ENCODE measurements at places on chromosomes 4 and X.

DNA sequence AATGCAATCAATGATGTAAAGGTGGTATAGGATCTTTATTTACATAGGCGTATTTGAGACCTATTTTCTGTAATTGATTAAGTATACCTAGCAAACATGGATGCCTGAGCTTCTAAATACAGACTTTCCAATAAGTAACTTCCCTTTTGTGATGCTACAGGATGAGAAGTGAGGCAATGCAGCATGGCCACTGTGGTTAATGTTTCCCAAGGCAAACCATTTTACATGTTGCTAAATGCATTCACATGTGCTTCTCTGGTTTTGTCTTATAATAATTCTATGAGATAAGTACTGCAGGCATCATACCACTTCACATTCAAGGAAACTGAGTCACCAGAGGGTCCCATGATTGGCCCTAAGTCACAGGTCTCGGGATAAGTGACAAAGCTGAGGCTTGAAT, 35.7 kb upstream of the NKX3-2 start:
- DNase-seq: no peak

DNA sequence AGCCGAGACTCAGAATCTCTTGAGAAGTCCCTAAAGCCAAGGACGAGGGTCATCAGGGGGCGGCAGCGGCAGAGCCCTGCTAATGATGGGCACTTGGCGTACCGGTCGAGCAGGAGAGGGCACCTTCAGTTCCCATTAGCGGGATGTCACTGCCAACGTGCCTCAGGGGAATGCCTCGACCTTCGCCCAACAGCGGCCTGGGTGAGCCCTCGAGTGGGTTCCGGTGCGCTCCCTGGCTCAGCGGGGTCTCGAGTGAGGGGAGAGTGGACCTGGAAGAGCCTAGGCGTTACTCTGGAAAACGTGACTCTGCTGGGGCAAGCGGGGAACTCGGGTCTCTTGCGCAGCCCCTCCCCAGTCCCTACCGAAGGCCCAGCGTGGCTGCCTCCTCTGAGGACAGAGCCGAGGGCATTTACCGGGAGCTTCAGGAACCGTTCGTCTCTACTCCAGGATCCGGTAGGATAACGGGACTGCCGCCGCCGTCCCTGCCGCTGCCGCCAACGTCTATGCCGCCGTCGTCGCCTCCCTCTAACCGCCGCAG, 36.9 kb downstream of the PGRMC1 start:
- DNase-seq: no peak

- no peak for DNase-seq
Observed at GRCh38 chr4:165872461-165873297, at the start of gene TLL1. Gene TLL1 (plus strand): TSS chr4:165873237. CDS start chr4:165873905, 668 bp downstream.

DNA sequence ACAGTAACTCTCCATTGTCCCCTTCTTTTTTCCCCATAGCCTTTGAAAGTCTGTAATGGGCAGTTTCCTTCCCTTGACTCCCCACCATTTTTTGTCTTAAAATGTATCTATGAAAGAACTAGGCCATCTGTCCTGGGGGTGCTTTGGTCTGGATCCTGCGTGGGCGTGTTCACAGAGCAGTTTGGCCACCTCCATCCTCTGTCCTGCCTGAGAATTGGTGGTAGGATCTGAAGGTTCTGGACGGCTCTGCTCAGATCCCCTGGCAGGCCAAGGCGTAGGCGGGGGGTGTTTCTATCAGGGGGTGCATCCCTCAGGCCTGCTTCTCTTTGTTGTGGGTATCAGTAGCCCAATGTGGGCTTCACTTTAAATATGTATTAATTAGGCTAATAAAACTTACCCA, 107.1 kb downstream of the FAM193A start:
- no peak for DNase-seq

GRCh38 chr4:26531491-26532116, 41.3 kb upstream of the CCKAR start:
- DNase-seq: no peak

DNA sequence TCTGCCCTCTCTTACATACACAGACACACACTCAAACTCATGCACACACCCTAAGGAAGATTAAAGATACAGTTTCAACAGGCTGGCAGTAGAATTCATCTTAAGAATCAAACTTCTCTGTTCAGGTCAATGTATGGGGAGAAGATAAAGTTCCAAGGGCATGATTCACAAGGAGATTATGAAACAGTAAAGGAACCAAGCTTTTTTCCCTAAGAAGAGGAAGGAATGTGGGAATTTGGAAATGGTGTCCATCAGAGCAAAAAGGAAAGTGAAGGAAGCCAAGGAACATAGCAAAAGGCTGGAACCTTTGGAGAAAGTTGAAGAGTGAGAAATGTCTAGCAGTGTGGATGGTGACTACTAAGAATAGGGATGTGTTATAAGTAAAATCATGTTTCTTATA, 191.0 kb upstream of the NPY2R start:
- DNase-seq: no peak

GRCh38 chr4:91280551-91281290, 1023.0 kb upstream of the GRID2 start:
- DNase-seq: no peak

DNA sequence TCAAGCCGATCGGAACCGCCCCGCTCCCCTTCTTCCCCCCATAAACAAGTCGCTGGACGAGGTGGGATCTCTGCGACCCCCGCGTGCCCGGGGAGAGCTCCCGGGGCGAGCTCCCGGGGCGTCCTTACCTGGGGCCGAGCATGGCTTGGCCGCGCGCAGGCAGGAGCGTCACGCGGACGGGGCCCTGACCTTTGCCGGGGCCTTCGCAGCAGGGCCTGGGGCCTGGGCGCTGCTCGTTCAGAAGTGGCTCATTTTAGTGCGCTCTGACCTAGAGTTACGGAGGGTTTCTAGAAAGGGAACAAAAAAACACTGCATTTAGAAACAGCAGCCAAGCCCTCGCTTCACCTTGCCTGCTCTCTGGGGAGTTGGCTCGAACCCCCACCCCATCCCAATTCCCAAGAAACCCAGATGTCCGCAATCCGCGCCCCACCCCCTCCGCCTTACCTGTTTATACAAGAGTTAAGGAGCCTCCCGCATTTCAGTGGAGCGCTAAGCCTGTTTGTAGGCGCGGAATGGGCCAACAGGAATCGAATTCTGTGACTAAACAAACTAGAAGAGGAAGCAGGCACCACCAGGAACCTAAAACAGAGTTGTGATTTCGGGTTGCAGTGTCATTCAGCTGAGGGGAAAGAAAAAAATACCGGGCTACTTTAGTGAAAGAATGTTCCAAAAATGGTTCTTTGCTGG, 814 bp upstream of the RBM47 start:
- DNase-seq: no peak

GRCh38 chr4:156749426-156750403, 221.9 kb downstream of the PDGFC start:
- no peak for DNase-seq

DNA sequence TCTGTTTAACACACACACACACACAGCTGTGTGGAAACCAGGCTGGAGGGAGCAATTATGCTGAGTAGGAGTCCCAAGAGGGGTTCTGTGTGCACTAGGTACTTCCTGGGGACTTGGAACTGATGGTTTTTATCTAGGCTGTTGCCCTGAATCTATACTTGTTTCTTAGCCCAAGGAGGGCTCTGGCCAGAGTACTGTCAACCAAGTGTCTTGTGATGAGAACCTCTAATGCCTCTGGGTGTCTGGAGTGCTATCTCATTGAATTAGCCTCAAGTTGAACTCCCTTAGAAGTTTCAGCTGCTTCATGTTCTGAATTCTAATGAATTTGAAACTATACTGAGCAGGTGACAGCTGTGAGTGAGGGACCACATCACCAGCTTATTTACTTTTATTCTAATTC, 16.6 kb downstream of the ARHGAP24 start:
- DNase-seq: no peak

Data from hematopoietic multipotent progenitor cell treated with erythropoietin and hydrocortisone succinate and interleukin-3 and kit ligand, for 15 days (in vitro differentiated cells).